ENCODE measurements at places on chromosomes 11 and 22.

GRCh38 chr11:134866981-134867675, 455.1 kb upstream of the B3GAT1 start:
- DNase-seq = no peak

DNA sequence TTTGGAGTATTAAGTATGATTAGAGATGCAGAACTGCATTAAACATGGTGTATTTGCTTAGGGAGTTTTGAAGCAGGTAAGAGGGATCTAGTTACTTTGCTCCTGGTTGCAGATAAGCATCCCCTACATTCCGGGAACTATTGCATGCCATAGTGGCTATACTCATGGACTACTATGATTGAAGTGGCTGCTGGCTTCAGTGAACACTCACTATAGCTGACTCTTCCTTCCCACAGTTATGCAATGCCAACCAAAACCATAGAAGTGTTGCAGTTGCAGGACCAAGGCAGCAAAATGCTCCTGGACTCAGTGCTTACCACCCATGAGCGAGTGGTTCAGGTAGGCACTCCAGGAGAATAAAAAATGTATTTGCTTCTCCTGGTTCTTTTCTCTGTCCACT, 17.0 kb downstream of the COA4 start:
- no peak for DNase-seq

GRCh38 chr11:15027956-15028355, 45.4 kb upstream of the CALCB start:
- no peak for DNase-seq

- no peak for DNase-seq
Measured at GRCh38 chr11:61353131-61354067, 8.3 kb downstream of the CYB561A3 start.

- DNase-seq = no peak
Measured at GRCh38 chr11:57476047-57476756, 15.9 kb downstream of the RTN4RL2 start.

- DNase-seq = no peak
Measured at GRCh38 chr22:45210577-45210976, 30.1 kb downstream of the KIAA0930 start.

DNA sequence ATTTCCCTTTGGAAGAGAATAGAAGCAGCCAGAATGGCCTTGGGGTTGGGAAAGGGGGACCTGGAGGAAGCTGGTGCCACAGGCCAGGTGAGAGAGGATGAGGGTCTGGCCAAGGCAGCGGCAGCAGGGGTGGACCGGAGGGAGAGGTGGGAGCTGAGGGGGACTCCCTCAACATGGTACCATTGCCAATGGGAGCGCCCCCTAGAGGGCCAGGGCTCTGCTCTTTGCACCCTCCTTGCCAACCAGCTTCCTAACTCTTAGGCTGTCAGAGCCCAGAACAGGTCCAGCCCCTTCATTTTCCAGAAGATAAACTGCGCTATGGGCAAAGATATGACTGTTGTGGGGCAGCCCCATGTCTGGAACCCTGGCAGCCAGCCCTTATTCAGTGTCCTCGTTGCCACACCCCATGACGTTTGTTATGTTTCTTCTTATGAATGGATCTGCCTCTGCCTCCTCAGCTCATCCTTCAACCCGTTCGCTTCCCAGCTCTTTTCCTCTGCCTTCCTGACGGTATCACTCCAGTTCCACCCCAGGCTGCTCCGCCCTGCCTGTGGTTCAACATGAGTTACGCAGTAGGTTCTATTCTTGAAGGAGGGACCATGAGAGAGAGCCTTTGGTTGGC, 185.2 kb downstream of the GRIK4 start:
- no peak for DNase-seq

DNA sequence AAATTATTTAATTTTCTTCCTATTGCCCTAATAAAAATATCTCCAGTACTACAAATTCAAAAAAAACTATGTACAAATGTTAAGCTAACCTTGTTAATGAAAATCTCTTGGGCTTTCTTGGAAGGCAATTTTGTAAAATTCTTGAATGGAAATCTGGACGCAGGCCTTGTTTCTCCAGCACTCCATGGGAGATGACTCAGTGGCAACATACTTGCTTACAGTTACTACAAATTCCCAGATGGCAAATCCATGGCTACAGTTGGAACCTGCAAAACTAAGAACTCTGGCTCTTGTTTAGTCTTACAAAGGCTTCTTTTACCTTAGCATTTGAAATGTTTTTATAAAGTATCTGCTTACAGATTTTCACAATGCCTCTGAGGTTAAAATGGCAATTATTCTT, 725.2 kb downstream of the DLG2 start:
- DNase-seq = peak; percentile 84

GRCh38 chr22:37148031-37148651, 1.6 kb downstream of the IL2RB start:
- DNase-seq = no peak

GRCh38 chr11:103378931-103379330, 269.7 kb downstream of the DYNC2H1 start:
- peak; percentile 11 for DNase-seq

DNA sequence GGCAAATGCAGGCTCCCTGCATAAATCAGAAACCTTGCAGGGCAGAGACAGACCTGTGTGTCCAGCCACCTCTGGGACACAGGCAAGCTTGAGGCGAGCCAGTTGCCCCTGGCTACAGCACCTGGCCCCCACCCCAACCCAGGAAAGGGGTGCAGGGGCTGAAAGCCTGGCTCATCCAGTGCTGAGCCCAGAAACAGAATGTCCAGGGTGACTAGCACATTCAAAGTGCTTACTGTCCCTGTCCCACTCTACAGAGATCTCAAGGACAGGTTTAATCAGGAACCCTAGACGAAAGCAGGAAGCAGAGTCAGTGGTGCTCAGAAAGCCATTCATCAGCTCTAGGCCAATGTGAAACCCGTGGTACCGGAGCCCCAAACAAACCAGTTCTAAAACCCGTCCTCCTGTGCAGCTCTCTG, 31.9 kb downstream of the PLEKHA7 start:
- no peak for DNase-seq

DNA sequence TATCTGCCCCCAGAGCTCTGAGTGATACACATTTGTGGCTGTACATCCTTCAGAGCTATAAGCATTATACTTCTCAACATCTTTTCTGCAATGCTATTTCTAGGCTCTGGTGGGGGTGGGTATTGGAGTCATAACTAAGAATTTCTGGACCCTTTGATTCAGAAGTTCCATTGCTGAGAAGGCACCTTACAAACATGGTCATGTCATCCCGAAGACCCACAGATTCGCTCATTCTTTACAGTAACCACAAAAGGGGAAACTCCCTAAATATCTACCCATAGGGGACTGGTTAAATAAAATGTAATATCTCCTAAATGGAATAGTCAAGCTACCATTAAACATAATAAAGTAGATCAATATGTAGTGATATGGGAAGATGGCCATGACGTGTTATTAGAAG, 98.8 kb downstream of the PRR5L start:
- no peak for DNase-seq

- DNase-seq = no peak
Measured at GRCh38 chr11:14388352-14388751, 29.4 kb upstream of the RRAS2 start.

DNA sequence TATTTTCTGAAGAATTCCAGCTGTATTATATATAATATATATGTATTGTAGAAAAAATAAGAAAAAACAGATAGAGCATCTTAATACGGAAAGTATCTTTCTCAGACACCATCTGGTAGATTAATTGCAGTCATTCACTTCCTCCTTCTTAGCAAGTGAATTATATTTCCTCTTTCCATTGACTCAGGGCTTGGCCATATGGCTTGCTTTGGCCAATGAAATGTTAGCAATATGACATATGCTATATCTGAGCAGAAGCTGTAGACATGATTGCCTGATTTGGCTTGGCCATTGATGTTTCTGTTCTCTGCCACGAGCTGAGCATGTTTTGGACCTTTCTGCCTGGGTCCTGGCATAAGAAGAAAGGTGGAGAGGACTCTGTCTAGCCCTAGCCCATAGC, 34.4 kb upstream of the ZBED5 start:
- DNase-seq = no peak

GRCh38 chr11:96744697-96745096, 354.9 kb downstream of the JRKL start:
- peak; percentile 10 for DNase-seq

- no peak for DNase-seq
Measured at GRCh38 chr11:92122561-92122960, 102.1 kb upstream of the FAT3 start.

GRCh38 chr22:20979243-20979809, 2.8 kb upstream of the LZTR1 start:
- peak; percentile 74 for DNase-seq

DNA sequence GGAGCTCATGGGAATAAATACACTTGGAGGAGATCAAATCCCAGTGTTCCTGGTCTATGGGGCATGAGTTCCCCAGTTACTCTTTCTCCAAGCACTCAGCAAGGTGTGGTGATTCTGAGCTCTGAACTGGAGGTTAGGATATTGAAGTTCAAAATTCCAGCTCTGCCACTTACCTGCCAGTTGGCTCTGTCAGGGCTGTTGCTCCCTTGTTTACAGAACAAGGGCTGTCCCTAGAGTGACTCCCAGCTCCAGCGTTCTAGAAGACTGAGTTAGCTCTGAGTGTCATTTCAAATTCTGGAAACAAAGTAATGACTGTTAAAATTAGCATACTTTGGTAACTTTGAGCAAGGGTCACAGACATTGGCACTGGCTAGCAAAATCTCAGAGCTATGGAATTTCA, 69.7 kb upstream of the ZBED5 start:
- no peak for DNase-seq

GRCh38 chr11:134278356-134278755, 2.2 kb downstream of the GLB1L3 start:
- no peak for DNase-seq

DNA sequence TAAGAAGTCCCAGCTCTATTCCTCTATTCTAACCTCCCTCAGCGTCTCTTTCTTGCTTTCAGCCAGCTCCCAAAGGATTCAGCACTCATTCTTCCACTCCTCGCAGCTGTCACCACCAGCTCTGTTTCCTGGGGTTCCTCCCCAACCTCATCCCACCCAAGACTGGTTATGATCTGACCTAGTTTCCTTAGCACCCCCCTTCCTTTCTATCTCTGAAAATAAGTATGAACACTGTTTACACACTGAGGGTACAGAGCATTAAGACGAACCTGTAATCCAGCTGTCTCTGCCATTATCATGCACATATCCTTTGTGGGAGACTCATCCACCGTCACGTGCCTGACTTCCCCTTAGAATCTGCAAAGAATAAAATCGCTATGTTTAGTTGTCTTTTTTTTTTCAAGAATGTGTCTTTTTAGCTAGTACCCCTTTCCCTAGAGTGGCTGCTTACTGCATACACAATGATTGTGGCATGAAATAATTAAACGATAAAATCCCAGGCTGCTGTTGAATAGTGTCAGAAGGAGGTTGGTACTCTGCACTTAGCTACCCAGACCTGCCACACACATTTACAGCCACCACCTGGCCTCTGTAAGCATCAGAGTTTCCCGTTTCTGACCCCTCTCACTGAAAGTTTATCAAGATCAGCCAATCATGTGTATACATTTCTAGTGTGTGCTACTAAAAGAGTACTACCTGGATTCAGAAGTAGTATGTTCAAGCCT, 26.9 kb upstream of the CSTF3 start:
- no peak for DNase-seq

- no peak for DNase-seq
Measured at GRCh38 chr22:41934284-41935014, 7.8 kb upstream of the TNFRSF13C start.

GRCh38 chr11:64772303-64773018, 5.9 kb downstream of the SF1 start:
- no peak for DNase-seq

GRCh38 chr11:93623179-93623578, 38.3 kb upstream of the CEP295 start:
- DNase-seq = no peak

DNA sequence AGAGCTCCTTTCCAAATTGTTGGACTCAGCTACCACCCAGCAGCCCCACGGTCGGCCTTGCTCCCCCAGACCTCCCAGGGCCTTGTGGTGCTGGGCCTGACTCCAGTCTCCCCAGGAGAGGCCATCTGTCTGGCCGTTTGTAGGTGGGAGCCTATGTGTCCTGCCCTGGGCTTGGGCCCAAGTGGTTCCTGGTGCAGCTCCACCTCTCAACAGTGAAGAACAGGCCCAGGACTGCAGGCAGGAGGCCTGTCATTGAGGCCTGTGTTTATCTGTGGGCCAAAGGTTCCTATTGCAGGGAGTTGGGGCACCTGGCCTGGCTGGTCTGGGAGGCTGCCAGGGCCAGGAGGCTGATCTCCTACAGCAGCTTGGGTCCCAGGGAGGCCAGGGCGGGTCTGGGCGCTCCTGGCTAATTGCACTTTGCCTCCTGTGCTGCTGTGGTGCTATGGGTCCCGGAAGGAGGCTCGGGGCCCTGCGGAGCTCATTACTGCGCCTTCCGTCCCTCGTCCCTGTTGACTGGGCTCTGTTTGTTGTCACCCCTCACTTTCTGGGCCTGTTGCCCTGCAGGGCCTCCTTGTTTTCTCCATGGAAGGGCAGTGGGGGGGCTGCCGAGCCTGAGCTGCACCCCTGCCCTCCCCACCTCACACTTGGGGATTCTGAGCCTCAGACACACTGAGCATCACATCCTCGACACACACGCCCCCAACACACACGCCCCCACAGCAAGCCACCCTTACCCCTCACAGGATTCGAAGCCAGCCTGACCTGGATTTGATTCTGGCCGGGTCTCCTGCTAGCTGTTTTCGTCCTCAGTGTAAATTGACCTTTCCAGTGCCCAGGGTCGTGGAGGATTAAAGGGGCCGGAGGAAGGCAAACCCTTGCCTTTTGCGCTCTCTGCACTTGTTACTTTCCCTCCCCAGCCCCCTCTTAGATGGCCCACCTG, 6.8 kb upstream of the OMP start:
- DNase-seq = no peak

GRCh38 chr22:40423882-40424640, 53.7 kb downstream of the SGSM3 start:
- no peak for DNase-seq

GRCh38 chr11:69180226-69180625, 24.5 kb downstream of the SMIM38 start:
- no peak for DNase-seq

- DNase-seq = no peak
Measured at GRCh38 chr11:45144126-45145082, 2.0 kb upstream of the PRDM11 start.

GRCh38 chr22:27474711-27475547, 326.6 kb downstream of the MN1 start:
- peak; percentile 57 for DNase-seq

DNA sequence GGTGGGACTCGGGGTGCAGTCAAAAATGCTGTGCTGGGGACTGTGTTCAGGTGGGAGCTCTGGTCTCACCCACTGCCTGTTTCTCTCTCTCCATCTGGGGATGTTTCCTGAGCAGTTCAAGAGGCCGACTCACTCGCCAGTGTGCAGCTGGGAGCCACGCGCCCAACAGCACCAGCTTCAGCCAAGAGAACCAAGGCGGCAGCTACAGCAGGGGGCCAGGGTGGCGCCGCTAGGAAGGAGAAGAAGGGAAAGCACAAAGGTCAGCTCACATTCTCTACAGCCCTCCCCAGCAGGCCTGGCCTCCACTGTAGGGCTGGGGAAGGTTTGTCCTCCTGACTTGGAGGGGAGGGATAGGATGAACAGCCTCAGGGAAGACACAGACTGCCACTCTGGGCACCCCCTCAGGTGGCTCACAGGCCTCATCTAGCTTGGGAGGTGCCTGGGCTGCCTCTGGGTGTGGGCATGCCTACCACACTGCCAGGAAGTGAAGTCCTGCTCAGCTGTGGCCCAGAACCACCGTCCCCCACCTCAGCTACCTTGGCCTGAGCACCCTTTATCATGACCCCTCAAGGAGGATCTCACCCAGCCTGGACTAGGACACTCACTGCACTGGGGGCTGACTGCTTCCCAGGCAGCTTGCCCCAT, 13.0 kb downstream of the TUB start:
- DNase-seq = no peak
